ENCODE measurements at places on chromosomes 13 and 19. TPM values are rescaled to one million over a fixed set of nuclear protein-coding genes. Genes with fewer than 3 reads are reported as not detected.

Gene CGB1
- total RNA-seq, result not detected

Gene CILP2
- total RNA-seq, result 2.3 TPM

Gene TDRD12
- 0.34 TPM for total RNA-seq

Gene TTYH1
- total RNA-seq, result 2.7 TPM

GRCh38 chr13:50187352-50188029 lies 172.2 kb downstream of the KCNRG start:
- DNase-seq, result no peak

DNA sequence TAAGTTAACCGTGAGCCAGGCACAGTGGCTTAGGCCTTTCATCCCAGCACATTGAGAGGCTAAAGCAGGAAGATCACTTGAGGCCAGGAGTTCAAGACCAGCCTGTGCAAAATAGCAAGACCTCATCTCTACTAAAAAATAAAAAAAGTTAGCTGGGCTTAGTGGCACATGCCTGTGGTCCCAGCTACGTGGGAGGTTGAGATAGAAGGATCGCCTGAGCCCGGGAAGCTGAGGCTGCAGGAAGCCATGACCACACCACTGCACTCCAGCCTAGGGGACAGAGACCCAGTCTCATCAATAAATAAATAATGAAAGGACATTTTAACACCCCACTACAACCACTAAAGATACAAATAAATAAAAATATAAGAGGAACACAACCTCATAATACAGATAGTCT lies 21.6 kb downstream of the LSM14A start:
- DNase-seq, result no peak

DNA sequence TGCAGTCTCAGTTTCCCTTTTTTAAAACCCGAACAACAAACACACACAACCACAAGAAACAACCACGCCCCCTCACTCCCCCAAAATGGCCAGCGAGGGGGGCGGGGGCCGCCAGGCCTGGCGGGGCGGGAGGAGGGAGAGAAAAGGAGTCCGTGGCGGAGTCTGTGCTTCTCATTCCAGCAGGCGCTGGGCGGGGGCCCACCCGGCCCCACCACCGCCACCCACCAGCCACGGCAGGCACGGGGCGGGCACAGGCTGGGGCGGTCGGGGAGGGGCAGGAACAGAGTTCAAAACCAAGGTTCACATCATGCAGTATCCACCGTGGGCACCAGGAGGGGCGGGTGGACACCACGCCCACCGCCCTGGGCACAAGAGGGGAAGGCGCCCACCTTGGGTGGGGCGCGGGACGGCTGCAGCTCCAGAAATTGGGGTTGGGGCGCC lies 12.9 kb downstream of the DPF1 start:
- DNase-seq, result no peak

DNA sequence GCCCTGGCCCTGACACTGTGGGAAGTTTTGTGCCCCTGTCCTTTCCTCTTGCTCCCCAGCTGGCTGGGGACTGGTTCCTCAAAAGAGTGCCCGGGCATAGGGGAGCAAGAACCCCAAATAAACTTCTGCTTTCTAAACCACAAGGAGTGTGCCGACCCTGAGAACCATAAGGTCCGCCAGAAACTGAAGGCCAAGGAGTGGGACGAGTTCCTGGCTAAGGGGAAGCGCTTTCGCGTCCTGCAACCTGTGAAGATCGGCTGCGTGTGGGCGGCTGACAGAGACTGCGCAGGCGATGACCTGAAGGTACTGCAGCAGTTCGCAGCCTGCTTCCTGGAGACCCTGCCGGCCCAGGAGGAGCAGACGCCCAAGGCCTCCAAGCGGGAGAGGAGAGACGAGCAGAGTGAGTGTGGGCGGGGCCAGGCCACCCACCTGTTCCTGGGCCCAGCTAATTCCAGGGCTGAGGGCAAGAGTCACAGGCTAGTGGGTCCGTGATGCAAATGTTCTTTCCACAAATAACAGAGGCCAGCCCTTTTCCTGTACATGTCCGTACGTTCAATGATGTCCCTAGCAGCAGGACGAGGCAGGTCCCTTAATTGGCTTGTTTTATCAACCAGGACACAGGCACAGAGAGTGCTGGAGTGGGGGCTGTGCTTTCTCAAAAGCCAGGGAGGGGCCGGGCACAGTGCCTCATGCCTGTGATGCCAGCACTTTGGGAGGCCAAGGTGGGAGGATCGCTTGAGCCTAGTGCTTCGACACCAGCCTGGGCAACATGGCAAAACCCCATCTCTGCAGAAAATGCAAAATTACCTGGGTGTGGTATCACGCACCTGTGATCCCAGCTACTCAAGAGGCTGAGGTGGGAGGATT lies 25.6 kb downstream of the UBXN6 start:
- no peak for DNase-seq

- DNase-seq, result no peak
These were observed 13.2 kb downstream of the PEPD start for GRCh38 chr19:33508431-33508830.

DNA sequence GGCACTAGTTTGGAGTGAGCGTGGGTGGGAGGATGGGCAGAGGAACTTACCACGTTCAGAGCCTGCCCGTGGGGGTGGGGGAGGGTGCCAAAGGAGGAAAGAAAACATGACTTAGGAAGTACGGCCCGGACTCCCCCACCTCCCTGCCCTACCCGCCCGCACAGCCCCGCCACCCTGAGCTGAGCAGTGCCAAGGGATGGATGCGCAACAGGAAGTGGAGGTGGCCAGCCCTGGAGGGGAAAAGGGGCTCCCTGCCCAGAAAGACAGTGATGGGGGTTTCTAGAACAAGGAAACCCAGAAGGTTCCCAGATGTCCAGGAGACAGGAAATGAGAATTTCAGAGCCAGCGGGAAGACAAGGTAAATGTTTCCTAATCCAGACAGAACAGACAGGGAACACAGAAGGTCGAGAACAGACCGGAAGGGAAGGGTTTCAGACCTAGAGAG lies 6.3 kb downstream of the TEAD2 start:
- no peak for DNase-seq

GRCh38 chr19:34662919-34663318 lies 14.0 kb downstream of the SCGB2B2 start:
- no peak for DNase-seq

- no peak for DNase-seq
These were observed 16.6 kb downstream of the ADAT3 start for GRCh38 chr19:1921825-1922224.

GRCh38 chr13:91291078-91291477 lies 56.4 kb upstream of the MIR17HG start:
- no peak for DNase-seq

DNA sequence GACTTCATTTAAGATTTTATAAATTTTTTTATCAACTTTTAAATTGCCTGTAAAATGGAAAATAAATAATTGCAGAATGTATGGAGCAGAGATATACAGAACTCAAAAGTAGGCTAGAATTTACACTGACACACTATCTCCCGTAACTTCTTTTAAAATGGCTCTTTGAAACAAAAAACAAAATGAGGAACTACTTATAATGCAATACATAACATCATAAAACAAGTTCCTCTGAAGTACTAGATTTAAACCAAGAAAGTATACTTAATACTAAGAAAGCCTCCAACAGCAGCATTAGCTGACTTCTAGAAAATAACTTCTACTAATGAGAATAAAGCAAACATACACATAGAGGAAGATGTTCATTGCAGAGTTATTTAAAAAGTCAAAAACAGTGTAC lies 17.0 kb downstream of the RBM26 start:
- DNase-seq, result no peak

- no peak for DNase-seq
These were observed 7.5 kb downstream of the IL4I1 start for GRCh38 chr19:49889038-49889686.

GRCh38 chr19:38266981-38267597 lies 2.7 kb downstream of the SPINT2 start:
- no peak for DNase-seq
